ENCODE measurements at places on chromosomes 7 and 10.

- no peak for DNase-seq
These were observed 39.3 kb upstream of the DUSP5 start for GRCh38 chr10:110458266-110458920.

DNA sequence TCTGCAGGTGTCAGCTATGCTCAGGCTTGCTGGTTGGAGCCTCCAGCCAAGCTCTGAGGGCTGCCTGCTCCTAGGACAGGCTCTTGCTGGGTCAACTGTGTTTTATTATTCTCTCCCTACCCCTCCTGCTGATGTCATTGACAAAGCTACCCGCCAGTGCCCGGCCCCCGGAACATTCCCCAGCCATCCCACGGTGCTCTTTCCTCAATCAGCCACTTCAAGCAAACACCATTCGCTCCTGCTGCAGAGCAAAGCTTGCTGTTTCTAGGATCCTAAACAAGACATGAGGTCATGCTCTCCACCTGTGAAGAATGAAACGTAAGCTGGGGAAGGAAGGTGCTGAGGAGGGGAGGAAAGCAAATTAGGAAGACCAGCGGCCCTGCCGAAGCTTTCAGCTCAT is 2.1 kb upstream of the C10orf71 start:
- DNase-seq = no peak

- DNase-seq = no peak
These were observed 13.4 kb downstream of the BRI3 start for GRCh38 chr7:98294798-98295382.

- no peak for DNase-seq
These were observed 99.9 kb downstream of the TRIL start for GRCh38 chr7:28858206-28858605.

- DNase-seq = no peak
These were observed 5.5 kb downstream of the PPA1 start for GRCh38 chr10:70227548-70228320.

- no peak for DNase-seq
These were observed 27.8 kb downstream of the TMEM236 start for GRCh38 chr10:17779784-17780183.

GRCh38 chr10:123119081-123119480 is 16.7 kb upstream of the HMX3 start:
- no peak for DNase-seq

DNA sequence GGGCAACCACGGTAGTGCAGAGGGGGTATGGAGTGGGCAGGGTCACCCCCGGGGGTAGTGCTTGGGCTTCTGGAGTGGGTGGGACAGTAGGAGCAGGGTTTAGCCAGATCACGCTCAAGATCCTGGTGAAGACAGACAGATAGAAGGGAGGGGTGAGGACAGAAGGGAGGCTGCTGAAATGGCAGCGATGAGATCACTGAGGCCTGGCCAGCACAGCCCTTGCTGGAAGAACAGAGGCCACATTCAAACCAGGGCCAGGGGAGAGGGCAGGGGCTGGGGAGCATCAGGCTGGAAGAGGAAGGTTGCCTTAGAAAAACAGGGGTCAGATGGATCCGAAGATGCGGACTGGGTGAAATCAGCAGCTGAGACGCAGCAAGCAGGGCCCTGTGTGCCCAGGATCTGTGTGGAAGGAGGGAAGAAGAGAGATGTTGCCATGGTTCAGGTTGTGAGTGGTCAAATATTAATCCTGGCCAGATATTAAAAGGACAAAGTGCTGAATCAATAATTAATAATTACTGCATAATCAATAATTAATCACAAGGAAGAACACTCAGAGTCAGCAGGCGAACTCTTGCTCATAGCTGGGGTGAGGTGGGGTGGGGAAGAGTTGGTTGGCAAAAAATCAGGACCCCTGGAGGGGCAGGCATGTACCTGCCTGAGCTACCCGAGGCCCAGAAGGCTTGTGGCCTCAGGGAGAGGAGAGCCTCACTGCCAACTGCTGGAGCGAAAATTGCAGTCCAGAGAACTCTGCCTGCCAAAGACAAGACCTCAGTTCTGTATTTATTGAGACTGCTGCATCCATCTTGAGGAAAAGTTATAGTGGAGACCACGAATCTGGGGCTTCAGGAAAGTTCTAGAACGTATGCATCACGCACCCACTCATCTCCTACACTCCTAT is 105.7 kb downstream of the GRB10 start:
- peak; percentile 69 for DNase-seq

DNA sequence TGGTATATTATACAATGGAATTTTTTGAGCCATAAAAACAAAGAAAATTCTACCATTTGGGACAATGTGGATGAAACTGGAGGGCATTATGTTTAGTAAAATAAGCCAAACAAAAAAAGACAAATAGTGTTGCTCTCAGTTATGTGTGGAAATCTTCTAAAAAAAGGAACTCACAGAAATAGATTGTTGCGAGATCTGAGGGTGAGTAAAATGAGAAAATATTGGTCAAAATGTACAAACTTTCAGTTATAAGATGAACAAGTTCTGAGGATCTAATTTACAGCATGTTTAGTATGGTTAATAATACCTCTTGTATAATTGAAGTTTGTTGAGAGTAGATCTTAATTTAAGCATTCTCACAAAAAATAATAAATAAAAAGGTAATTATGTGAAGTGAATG is 291.2 kb downstream of the KIF20B start:
- DNase-seq = no peak

GRCh38 chr7:116433246-116433645 is 66.3 kb upstream of the CAV2 start:
- no peak for DNase-seq

GRCh38 chr10:103960103-103960502 is 6.8 kb upstream of the SLK start:
- no peak for DNase-seq

DNA sequence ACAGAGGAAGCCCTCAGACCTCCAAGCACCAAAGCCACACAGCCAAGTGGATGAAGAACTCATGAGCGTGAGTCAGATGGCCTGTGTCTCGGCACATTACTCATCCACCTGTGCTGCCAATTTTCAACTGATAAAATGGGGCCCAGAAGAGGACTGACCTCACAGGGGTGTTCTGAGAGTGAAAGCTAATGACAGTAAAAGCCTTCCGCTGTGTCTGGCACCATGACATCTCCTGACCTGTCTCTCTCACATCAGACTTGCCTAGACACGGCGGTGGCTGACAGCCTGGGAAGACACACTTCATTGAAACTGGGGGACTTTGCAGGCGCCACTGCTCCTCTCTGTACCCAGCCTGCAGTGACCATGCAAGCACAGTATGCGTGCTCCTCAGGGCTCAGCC is 8.3 kb upstream of the SLC18A3 start:
- no peak for DNase-seq

DNA sequence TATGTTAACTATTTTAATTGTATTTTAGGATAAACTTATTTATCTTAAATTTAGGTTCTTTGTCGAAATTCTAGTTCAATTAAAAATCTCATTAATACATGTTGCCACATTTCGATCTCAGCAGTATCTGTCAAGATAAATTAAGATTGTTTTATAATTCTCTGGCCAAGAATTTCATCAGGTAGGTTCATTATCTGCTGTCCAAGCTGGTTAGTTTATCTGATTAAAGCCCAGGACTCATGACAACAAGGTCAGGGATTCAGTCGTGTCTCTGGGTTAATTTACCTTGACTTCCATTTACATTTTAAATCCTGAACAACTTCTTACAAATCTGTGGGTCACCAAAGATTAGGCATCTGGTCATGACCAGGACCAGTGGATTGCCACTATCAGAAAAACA is 7.6 kb downstream of the STEAP4 start:
- DNase-seq = no peak

GRCh38 chr7:128931190-128931798 is 6.4 kb upstream of the IRF5 start:
- DNase-seq = no peak

- DNase-seq = no peak
These were observed 427.8 kb upstream of the LRGUK start for GRCh38 chr7:133699386-133699785.

GRCh38 chr7:113366122-113366521 is 247.8 kb upstream of the SMIM30 start:
- DNase-seq = no peak

DNA sequence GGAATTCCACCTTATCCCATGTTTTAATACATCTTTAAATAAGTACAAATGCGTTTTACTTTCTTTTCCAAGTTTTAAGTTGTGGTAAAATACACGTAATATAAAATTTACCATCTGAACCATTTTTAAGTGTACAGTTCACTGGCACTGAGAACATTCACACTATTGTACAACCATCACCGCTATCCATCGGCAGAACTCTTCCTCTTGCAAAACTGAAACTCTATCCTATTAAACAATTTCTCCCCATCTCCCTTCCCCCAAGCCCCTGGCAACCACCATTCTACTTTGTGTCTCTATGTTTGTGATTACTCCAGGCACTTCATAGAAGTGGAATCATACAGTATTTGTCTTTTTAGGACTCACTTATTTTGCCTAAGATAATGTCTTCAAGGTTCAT is 33.8 kb downstream of the HIP1 start:
- DNase-seq = no peak

- no peak for DNase-seq
These were observed 64.7 kb upstream of the ANK3 start for GRCh38 chr10:60454336-60454735.

GRCh38 chr10:119658274-119658673 is 7.1 kb downstream of the BAG3 start:
- peak; percentile 23 for DNase-seq

- peak; percentile 13 for DNase-seq
These were observed 213.4 kb downstream of the USP6NL start for GRCh38 chr10:11397980-11398580.

DNA sequence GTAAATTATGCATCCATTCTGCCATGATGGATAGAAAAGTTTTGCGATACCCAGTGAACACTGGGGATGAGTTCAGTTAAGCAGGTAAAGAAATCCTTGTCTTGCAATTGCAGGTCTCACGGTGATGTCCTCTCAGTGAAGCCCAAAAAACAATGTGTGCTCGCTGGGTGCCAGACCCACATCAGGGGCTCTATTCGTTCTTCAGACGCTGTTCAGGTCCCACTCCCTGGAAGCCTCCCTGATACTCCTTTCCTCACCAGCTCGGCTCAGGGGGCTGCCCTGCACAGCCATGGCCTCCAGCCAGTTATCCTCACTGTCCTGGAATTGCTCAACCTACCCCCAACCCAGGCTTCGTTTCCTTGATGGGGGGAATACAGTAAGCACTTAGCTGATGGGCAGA is 323.5 kb downstream of the ADARB2 start:
- DNase-seq = no peak

DNA sequence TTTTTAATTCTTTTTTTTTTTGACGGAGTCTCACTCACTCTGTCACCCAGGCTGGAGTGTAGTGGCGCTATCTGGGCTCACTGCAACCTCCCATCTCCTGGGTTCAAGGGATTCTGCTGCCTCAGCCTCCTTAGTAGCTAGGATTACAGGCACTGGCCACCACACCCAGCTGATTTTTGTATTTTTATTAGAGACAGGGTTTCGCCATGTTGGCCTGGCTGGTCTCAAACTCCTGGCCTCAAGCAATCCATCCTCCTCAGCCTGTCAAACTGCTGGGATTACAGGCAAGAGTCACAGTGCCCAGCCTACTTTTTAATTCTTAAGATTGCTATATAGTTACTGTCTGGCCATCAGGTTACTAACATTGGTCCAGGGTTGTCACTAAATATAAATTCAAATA is 59.6 kb downstream of the ZNF277 start:
- no peak for DNase-seq

- DNase-seq = no peak
These were observed 160.6 kb upstream of the SHH start for GRCh38 chr7:155972651-155973390.

- DNase-seq = no peak
These were observed 235.9 kb downstream of the COBL start for GRCh38 chr7:51080622-51081269.

- DNase-seq = no peak
These were observed 161.5 kb upstream of the SH2B2 start for GRCh38 chr7:102125127-102125596.

- peak; percentile 75 for DNase-seq
These were observed 621 bp upstream of the FAM13C start for GRCh38 chr10:59362959-59363381.

DNA sequence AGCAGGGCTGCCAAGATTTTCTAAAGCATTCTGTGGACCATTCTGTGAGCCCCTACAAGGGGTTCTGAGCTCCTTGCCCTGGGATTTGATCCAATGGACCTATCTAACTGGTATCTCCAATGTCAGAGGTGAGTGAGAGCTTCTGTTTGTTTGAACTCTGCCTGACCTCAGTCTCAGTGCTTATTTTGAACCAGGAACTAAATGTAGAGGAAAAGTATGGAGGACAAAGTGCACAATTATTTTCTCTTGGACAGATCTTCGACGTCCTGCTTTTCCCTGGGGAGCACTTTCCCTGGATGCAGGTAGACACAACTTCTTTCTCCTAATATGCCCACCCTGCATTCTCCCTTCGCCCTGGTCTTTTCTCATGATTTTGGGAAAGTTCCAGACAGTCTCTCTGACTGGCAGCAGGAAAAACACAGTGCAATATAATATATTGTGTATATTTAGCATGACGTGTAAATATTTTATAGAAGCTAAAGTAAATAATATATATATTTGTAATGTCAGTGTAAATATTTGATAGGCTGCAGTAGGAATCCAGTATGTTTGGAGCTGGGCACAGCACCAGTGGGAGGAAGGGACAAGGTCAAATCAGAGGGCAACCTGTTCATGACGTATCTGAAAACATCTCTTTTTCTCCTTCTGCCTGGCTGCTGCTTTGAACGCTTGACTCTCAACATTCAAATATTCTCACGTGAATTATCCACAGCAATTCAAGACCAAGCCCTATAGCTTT is 184.0 kb upstream of the LYZL1 start:
- DNase-seq = no peak

DNA sequence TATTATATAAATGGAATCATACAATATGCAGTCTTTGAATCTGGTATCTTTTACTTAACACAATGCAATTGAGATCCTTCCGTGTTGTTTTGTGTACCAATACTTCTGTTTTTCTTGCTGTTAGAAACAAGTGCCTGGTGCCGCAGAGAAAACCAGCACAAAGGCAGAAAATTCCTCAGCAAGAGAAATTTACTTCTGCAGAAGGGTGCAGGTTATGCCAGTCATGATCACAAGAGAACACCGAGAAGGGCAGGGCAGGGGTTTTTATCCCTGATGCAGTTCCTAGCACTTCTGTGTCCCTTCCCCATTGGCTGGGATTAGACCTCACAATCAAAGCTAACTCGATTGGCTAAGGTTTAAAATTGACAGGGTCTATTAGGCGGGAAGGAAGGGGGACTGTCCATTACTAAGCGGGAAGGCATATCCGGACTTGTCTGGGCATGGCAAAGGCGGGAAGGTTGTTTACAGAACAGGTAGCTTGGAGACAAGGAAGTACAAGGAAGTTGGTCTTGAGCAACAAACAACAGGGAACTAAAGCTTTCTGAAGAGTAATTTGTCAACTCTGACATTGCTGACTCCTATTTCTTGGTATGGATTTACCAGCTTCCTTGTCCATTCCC is 2.4 kb upstream of the ZNF33B start:
- no peak for DNase-seq
